ENCODE measurements at places on chromosomes 7 and 10.

GRCh38 chr10:80484676-80485075 is 30.6 kb downstream of the TSPAN14 start:
- no peak for DNase-seq

DNA sequence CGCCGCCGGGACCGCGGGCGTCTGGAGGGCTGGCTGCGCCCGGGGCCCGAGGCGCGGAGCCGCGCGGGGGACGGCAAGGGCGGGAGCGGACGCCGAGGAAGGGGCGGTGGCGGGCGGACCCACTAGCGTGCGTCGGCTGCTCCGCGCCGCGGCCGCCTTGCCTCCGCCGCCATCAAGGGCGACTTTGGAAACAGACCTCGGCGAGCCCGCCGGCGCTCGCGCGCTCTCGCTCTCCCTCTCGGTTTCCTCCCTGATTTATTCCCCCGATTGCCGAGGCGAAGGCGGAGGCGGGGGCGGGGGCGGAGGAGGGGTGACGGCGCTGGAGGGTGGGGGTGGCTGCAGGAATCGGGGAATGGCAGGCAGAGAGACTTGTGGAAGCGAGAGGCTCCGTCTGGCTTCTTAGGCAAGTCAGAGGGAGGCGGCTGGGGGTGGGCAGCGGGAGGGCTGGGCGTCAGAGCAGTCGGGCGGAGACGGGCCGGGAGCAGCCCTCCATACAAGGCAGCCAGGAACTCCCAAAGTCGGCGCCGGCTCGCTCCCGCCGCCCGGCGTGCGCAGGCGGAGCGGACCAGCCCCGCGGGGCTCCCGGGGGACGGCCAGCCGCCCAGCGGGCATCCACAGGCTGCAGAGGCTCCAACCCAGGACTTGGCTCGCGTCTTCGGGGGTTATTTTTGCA is at the start of gene CACNA2D1:
Gene CACNA2D1 (minus strand): TSS at position 231 of the 673 bp plus-strand sequence.
- peak; percentile 55 for DNase-seq

- DNase-seq, result no peak
Measured at GRCh38 chr10:1297566-1298301, 241.5 kb downstream of the WDR37 start.

DNA sequence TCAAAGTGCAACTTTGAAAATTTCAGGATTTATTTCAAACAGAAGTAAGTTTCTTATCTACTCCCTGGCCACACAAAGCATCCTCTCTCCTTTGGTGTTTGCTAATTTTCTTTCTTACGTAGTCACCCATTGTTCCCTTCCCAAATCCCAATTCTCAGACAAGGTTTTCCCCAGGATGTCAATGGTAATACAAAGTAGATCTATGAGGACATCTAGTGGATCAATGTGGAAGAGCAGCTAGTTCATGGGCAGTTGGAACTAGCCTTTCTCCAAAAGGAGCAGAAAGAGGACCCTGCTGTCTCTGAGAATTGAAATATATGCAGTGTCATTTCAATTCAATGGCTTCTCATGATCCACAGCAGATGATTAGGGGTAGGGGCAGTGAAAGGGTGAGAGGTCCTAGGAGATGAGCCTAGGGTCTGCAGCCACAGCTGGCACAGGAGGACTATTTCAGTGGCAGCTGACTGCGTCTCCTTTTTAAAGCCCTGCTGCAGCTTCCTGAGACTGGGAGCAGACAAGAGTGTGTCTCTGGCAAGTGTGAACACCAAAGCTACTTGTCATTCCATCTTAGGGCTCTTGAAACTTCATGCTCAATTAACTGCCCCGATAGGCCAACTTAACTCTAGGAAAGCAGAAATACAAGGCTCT is 632.6 kb downstream of the KCNMA1 start:
- no peak for DNase-seq

DNA sequence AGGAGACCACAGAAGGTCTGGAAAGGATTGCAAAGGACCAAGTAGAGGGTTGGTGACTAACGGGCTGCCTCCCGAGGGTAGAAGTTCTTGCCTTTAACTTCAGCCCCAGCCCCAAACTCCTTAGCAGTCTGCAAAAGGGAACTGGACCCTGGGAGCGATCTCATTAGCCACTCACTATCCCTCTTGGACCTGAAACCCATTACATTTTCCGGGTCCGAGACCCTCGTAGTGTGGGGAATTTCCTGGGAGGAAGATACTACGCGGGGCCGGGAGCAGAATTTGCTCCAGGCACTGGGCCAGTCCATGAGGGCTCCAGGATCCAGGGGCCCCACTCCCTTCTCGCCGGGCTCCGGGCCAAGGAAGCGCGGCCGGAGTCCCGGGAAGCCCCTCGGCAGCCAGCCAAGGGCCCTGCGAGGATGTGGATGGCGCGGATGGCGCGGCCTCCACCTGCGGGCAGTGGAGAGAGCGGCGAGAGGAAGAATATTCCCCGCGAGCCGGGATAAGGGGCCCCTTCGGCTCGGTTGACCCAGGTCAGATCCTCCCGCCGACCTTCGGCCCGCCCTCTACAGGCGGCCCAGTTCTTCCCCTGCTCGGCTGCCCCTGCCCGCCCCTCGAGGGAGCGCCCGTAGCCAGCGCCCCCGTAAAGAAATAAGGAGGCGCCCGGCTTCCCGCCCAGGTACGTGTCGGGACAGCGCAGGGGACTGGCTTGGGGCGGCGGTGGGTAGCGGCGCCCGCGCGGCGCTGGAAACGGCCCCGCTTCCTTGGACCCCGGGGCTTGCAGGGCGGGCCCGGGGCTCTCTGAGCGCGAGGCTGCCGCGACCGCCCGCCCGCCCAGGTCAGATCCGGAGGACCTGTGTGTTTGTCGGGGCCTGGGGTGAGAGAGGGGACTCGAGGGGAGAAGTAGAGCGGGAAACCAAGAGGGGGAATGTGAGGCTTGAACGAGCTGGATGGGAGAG is at the start of gene MYO3A:
Gene MYO3A (plus strand): TSS at position 577 of the 956 bp plus-strand sequence. CDS start 17,882 bp downstream, outside the sequence.
- DNase-seq, result no peak

GRCh38 chr7:30844916-30845315 is 66.7 kb upstream of the AQP1 start:
- no peak for DNase-seq

- DNase-seq, result no peak
Measured at GRCh38 chr10:127210936-127211466, 14.6 kb upstream of the INSYN2A start.

DNA sequence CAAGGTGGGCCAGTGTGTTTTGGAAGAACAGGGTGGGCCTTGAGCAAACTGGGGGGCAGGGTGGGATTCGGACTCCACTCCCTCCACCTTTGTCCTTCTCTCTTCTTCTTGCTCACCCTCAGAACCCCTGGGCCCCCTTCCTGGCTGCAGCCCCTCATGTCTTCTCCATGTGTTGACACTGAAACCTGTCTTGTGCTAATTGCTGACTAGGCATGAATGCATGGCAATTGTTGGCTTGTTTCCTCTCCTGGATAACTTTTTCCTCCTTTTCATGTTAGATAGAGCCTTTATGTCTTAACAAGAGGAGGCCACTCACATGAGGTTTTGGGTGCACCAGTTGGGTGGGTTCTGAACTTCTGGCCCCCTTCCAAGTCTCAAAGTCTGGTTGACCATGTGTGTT is 181.6 kb upstream of the MKI67 start:
- no peak for DNase-seq

DNA sequence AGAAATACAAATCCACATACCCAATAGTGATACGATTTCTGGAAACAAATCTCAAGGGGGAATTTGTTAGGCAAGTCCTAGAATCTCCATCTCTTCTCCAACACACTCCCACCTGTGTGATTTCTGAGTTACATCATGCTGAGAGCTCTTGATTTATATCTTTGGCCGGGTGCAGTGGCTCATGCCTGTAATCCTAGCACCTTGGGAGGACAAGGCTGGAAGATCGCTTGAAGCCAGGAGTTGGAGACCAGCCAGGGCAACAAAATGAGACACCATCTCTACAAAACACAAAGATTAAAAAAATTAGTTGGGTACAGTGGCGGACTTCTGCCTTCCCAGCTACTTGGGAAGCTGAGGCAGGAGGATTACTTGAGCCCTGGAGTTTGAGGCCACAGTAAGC is 1.5 kb upstream of the MTPN start:
- no peak for DNase-seq

GRCh38 chr7:154884348-154884920 is 118.5 kb downstream of the PAXIP1 start:
- DNase-seq, result no peak

DNA sequence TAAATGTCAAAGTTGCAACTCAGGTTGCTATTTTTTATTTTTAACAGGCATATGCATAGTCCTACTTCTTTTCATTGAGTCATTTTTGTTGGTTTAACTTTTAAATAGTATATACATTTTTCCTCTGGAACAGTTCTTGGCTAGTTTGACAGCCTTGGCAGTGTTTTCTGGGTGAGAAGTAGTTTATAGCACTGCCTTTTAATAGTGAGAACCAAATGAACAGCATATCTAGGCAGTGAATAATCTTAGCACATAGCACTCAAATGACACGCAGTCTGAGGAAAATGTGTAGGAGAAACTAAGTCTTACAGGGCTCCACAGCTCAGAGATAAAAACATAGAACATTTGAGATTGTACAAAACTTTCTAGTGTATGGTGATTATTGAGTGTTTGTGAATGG is 265.5 kb upstream of the POT1 start:
- DNase-seq, result no peak
